ENCODE measurements at places on chromosomes 3 and 15.

GRCh38 chr15:66102563-66103292 is 150.8 kb downstream of the MEGF11 start:
- DNase-seq: no peak

GRCh38 chr15:64464276-64465005 is 4.1 kb downstream of the ZNF609 start:
- no peak for DNase-seq

GRCh38 chr3:110968076-110968475 is 103.5 kb upstream of the NECTIN3 start:
- DNase-seq: no peak

GRCh38 chr3:83317605-83318004 is 1556.2 kb upstream of the GBE1 start:
- no peak for DNase-seq

DNA sequence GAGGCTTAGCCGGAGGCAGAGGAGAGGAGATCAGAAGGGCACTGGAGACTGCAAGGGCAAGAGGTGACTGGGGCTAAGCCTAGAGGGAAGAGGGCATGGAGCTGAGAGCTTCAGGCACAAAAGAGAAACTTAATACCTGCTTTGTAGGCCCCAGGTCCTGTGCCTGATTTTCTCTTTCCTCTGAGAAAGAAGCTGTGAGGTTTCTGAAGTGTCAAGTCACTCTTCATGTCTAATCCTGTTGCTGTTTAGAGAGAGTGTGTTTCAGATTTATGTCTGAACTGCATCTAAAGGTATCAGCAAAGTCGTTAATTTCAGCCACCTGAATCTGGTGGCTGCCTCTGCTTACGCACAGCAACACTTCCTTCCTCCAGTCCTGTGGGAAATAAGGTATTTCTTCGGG is 106.9 kb upstream of the RNU6-1 start:
- DNase-seq: no peak

DNA sequence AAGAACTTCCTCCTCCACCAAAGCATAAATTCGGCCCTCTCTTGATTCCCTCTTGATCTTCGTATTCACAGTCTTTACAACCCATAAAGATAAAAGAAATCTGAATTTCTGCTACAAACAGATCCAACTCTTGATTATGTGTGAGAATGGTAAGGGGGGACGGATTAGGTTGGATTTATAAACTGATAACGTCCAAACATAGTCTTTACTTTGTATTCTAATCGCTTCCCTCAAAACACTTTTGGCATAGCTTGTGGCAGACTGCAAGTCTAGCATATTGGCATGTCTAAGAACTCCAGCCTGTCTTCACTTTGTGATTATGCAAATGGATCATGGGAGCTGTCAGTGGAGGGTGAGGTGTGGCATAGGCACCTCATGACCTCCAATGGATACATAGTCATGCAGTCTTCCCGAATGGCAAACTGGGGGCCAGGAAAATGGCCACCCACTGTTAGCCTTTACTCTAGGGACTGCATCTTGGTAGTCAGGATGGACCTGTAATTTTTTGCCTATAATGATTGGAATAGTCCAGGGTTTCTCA is 24.3 kb upstream of the GPR171 start:
- DNase-seq: no peak

- DNase-seq: no peak
Measured at GRCh38 chr3:112734171-112734570, 93.2 kb upstream of the CCDC80 start.

DNA sequence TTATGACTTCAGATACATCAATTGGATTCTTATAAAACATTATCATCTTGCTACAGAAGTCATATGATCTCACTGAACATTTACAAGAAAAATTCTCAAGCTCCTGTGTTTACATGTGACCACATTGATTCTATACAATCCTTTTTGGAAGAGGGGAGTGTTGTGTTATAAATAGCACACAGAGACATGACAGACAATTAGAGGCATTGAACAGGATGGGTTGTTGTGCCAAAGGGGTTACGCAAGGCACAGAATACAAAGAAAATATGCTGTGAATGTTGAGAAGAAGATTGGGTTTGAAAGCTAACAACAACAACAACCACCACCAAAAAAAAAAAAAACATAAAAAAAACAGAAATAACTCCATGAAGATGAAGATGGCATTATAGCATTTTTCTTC is 32.5 kb upstream of the TBL1XR1 start:
- DNase-seq: no peak

DNA sequence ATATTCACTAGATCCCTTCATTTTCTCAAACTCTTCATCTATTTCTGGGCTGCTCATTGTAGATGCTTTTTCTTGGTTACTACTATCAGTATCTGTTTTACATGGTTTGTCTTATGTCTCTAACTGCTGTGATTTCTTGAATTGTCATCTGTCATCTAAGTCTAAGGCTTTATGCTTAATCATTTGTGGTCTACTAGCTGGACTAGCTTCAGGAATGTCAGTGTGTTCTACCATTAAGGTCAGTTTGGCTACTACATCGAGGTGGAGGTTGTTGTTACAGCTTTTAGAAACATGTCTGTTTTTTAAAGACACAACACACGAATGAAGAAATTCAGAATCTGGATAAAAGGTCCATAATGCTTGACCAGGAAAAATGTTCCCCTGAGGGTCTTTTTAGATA is 82.2 kb downstream of the ABI3BP start:
- DNase-seq: no peak

- no peak for DNase-seq
Measured at GRCh38 chr3:156383441-156384025, 171.4 kb downstream of the SSR3 start.

- no peak for DNase-seq
Measured at GRCh38 chr15:70267879-70268278, 170.2 kb upstream of the TLE3 start.

- no peak for DNase-seq
Measured at GRCh38 chr3:52857864-52858263, 23.0 kb upstream of the MUSTN1 start.

DNA sequence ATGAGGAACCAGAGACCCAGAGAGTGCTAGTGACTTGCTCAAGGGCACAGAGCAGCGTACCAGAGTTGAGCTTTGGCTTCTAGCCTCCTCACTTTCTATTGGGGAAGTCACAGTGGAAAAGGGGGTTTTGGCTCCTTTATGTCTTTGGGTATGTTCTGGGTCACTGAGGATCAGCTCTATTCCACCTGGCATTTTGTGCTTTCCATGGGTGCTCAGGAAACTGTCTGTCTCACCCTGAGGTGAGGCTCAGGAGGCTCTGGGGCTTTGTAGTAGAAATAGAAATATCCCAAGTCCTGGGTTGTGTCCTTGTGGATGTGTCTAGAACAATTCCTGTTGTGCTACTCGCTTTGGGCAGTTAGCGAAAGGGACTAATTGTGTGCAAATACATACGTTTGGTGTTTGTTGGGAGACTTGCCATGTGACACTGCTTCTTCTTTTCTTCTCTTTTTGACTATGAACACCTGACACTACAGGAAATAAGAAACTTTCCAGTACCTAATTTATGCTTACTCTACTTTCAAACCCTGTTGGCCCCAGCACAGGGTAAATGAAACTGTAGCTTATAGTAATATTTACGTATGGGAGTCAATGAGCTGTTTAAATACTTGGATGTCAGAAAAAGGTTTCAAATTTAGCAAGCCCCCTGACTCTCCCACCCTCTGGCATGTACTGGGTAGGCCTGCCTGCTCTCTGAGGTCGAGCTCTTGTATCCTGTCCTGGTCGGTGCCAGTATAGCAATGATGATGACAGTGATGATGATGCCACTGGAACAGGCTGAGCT is 35.6 kb downstream of the SMAD3 start:
- DNase-seq: no peak

GRCh38 chr3:197475514-197475913 is 80.3 kb downstream of the BDH1 start:
- DNase-seq: no peak

DNA sequence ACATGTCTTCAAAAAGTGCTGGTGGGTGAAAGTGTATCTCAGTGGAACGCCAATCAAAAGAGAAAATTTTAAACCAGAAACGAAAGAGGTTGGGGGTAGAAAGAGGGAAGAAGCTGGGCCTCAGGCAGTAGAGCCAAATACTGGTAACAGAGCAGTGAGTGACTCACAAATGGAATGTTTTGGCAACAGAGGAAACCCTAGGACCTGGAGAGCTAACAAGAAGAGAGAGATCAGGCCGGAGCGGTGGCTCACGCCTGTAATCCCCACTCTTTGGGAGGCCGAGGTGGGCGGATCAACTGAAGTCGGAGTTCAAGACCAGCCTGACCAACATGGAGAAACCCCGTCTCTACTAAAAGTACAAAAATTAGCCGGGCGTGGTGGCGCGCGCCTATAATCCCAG is 450.8 kb upstream of the NAALADL2 start:
- no peak for DNase-seq

GRCh38 chr15:100334015-100334414 is 7.8 kb downstream of the ADAMTS17 start:
- no peak for DNase-seq

DNA sequence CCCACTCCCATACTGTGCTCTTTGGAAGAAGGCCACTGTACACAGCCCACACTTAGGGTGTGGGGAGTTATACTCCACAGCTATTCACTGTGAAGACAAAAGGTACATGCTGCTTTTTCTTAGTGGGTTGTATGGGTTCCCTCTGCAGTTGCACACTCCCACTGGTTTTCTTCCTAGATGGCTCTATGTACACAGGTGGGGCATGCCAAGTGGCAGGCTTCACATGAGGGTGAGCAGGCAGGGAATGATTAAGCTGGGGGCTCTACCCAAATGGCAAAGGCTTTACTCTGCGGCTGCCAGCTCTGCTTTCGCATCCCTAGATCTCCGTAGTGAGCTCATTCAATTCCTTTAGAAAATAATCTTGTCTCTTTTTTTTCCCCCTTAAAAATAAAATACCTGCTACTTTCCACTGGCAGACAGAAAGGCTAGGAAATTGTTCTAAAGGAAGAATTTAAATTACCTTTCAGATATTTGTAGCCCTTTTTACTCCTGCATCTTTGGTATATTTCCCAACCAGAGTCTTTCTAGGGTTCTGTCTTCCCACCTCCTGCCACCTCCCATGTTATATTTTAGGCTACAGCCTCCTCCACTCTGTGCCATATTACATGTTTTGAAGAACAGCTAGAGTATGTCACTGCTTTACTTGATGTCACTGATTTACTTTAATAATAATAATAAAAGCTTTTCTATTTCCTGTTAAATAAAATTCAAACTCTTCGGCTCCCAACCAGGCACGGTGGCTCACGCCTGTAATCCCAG is 8.2 kb downstream of the LARP6 start:
- no peak for DNase-seq

DNA sequence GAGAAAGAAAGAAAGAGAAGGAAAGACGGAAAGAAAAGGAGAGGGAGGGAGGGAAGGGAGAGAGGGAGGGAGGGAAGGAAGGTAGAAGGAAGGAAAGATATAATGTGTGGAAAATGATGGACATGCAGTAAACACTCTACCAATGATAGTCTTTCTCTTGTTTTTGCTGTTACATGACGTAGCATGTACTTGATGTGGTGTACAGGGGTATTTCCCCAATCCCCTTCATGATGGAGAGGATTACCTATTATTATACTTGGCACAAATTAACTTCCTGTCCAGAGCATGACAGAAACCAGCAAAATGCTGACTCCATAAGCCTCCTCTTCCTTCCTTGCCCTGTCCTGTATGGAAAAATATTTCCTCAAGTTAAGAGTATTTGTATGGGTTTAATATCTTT is 124.4 kb downstream of the B3GALNT1 start:
- no peak for DNase-seq

DNA sequence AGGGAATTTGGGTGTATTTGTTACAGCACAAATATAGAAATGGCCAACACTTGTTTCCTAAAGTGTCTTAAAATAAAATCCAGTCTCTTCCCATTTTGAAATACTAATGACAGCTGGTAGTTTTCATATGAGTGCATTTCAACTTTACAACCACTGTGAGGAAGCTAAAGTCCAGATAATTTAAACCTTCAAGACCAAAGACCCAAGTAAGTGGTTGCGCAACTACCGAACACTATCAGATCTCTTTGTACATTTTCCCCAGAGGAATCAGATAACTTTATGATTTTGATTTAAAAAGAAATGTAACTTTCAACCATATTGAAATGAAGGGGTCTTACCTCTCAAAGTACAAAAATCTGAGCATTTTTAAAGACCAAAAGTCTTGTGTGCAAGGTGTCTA is 14.3 kb downstream of the BCL2L10 start:
- DNase-seq: no peak

GRCh38 chr3:127161236-127161635 is 31.7 kb upstream of the PRR23E start:
- DNase-seq: no peak

- no peak for DNase-seq
Measured at GRCh38 chr3:102024270-102024904, 175.1 kb downstream of the NFKBIZ start.

DNA sequence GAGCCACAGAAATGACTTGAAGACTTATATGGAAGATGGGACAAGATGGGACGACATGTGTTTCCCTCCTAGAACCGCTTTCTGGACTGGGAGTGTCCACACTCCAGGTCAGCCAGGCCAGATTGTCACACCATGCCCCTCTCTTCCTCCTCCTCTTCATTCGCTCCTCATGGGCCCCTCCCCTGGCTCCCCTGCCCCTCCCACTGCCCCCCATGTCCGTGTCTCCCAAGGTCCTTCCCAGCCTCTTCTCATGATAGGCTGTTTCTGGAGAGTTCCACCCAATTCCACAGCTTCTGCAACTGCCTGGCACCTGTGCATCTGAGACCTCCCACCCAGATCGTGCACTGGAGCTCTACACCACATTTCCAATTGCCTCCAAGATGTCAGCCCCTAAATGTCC is 6.6 kb downstream of the MYO5C start:
- DNase-seq: no peak

DNA sequence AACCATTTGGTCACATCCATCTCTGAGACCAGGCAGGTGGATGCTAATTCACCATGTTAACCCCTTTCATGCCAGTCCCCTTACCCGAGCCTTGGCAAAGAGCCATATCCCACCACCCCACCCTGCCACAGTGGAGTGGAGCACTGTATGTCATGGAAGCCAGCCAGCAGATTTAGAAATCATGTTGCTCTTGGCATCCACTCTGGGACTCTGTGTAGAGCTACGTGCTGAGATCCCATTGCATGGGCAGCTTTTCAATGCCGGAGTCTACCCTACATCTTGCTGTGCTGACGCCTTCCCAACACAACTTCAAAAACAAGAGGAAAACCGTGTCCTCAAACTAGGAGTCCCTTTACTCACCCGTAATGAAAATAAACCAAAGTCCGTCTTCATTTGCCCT is 131.0 kb downstream of the NTRK3 start:
- no peak for DNase-seq

DNA sequence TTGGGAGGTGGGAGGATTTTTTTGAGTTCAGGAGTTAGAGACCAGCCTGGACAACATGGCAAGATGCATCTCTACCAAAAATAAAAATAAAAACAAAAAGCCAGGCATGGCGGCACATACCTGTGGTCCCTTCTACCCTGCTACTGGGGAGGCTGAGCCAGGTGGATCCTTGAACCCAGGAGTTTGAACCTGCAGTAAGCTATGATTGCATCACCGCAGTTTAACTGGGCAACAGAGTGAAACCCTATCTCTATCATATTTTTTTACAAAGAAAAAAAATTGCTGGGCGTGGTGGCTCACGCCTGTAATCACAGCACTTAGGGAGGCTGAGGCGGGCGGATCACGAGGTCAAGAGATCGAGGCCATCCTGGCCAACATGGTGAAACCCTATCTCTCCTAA is 35.8 kb upstream of the RPN1 start:
- no peak for DNase-seq
